GM19239 (cell line): ENCODE measurements at places on chromosomes 1 and 21.

DNA sequence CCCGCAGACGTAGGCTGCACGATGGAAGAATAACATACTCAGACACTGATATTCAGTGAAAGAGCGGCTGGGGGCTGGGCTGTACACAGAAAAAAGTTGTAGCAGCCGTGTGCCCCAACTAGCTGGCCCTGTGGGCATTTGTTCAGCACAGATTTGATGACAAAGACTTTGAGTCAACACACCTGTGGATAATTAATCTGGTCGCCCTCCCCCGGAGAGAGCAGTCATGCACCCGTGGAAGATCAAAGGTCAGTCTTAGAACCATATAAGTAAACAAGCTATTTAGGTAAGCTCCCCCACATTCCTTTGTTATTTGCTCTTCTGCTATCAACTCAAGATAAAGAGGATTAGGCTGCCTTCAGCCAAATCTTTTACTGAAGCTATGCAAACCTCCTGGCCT lies 148.4 kb upstream of the HMCN1 start:
- no peak for DNase-seq

GRCh38 chr1:38772026-38772425 lies 87.5 kb downstream of the RRAGC start:
- no peak for DNase-seq

- DNase-seq: no peak
These were observed at the start of gene SLC1A7 for GRCh38 chr1:53142226-53142853. TSS of gene SLC1A7 (minus strand) at chr1:53142638. CDS start at chr1:53142449, 189 bp downstream.

GRCh38 chr1:8704866-8705506 lies 112.5 kb downstream of the RERE start:
- no peak for DNase-seq

GRCh38 chr1:30902593-30903290 lies 5.8 kb downstream of the SDC3 start:
- DNase-seq: no peak

DNA sequence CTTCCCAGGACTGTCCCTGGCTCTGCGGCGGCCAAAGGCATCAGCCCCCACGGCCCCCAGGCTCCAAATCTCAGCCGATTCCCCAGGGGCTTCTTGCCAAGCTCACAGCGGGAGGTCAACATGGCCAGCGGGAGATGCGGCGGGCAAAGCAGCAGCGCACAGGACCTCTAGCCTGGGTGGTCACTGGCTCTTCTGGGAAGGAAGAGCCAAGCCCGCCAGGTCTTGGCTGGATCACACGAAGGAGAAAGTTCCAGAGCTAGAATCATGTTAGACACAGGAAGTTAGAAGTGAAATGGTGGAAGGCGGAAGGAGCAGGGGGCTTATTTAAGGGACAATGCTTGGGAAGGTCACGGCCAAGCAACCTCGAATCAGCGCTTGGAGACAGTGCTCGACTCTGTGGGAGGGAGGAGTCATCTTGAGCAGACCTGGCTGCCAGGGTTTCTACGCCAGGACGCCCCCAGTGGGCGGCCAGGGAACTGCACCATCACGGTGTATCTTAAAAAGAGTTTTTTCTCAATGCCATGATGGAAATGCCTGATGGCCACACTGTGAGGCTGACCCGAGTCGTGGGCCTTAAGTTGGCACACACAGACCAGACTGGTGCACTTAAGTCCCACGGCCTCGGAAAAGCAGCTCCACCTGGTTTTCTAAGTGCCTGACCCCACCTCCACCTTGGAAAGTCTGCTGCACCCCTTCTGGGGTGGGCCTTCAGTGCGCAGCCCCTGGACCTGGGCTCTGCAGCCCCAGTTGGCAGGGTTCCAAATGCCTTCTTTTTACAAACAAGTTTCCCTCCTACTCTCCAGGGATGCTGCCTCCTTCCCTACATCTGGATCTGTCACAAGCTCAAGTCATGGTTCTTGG lies 29.3 kb downstream of the SLC66A1 start:
- peak; percentile 90 for DNase-seq

- DNase-seq: no peak
These were observed 8.4 kb upstream of the SPATA1 start for GRCh38 chr1:84497631-84498275.

GRCh38 chr1:161914595-161914994 lies 109.1 kb downstream of the OLFML2B start:
- no peak for DNase-seq

DNA sequence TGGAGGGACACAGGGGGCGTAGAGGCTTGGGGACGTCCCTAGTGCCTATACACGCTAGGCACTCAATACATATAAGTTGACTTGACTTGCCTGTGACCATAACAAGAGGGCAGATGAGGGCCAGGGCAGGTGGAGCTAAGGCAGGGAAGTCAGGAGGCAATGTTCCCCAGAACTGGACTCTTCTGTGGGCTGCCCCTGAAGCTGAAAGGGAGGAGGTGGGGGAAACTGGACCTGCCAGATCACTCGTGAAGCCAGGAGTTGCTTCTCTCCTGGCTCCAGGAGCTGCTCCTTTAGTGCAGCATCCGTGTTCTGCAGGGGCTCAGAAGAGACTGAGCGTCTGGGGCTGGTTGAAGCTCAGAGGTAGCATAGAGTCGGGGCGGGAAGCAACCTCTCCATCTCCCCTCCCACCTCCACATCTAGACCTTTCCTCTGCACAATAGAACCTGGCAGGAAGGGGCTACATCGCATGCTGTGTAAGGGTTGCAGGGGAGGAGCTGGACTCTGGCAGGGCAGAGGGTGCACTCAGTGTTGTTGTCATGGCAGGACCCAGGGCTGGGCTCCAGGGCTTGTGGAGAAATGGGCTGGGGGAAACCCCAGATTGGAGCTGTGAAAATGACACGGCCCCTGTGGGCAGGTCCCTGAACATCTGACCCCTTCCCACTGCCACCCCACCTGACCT lies 2.9 kb upstream of the SEMA4A start:
- DNase-seq: no peak

DNA sequence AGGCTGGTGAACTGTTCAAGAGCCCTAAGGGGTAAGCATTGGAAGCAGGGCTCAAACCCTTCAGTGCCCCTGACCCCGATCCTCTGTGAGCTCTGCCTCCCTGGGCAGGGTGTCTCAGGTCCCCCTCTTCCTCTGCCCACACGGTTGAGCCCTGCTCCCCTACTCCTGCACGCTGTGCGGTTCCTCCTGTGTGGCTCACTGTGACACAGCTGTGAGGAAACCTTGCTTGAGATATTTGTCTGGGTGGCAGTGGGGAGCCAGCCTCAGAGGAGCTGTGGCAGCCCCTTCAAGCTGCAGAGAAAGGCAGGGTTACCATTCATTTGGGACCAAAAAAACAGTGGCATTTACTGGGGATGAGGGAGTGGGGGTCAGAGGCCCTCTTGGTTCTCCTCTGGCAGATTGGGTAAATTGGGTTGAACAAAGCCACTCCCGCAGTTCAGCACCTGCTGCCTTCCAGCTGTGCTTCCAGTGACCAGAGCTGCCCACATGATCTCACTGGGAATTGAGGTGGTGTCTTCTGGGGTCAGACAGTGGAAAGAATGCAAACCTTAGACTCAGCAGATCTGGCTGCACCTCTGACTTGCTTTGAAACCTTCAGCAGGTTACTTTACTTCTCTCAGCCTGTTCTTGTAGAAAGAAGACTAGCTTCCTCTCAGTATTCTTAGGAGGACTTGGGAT lies 60.6 kb upstream of the CD1D start:
- DNase-seq: no peak

DNA sequence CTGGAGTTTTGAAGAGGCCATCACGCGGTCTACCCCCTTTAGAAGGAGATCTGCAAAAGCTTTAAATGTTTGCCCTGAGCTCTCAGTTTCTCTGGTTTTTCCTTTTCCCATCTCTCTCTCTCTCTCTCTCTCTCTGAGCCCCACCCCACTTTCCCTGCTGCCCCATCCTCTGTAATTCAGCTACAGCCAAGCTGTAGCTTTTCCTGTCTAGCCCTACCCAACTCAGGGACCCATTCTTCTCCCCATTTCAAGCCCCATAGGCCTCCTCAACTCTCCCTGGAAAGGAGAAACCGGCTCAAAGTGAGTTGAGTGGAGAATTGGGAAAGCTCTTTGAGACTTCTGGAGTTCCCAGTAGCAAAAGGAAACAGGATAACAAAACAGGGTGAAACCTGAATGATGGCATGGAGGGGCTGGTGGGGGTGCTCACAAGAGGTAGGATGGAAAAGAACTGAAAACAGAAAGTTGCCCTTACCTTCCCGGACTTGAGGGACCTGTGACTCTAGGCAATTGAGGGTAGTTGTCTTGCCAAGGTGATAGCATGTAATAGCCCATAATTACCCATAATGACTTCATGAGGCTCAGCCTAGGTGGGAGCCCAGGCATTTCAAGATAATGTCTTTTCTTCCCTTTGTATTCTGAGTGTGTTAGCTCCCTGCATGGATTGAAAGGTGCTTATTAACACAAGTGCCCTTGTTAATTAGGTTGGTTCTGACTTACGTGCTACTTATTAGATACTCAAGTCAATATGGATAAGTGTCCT lies 84.9 kb downstream of the SLC16A1 start:
- DNase-seq: no peak

DNA sequence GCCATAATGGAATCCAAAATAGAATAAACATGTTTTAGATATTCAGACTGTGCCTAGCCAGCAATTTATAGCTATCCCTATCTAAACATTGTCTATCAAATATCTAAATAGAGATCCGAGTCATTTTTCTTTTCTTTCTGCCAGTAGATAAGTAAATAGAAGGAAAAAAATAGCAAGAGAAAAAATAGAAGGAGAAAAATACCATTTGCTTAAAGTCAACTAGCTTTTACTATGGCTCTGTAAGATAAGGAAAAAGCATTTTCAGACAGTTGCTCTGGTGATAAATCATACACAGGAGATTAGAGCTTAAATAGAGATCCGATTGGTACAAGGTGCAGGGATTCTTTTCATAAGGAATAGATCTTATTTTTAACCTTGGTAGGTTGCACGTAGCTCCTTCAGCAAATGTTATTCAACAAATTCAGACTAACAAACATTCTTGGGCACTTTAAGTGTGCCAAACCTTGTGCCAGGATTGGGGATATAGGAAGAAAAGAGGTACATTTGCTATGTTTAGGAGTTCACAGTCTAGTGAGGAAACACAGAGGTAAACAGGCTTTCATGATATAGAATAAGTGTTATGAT lies 70.1 kb upstream of the CCDC190 start:
- DNase-seq: no peak

DNA sequence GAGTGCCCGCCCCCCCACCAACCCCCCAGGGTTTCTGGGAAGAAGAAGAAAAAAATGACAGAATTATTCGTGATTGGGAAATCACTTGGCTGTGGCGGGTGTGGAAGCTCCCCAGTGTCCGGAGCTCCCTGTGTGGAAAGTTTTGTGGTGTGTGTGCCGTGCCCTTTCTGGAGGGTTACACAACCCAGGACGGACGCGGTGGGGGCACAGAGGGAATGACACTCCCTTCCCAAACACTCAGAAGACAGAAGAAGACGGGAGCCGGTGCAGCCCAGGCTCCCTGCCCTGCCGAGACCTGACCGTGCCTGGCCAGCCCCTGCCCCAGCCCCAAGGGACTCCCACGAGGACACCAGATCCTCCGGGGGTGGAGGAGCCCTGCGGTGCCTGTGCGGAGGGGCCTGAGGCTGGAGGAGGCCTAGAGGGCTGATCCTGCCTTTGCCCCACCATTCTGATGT lies 33.0 kb upstream of the ADARB1 start:
- no peak for DNase-seq

GRCh38 chr1:63787875-63788274 lies 14.1 kb downstream of the ROR1 start:
- DNase-seq: no peak

DNA sequence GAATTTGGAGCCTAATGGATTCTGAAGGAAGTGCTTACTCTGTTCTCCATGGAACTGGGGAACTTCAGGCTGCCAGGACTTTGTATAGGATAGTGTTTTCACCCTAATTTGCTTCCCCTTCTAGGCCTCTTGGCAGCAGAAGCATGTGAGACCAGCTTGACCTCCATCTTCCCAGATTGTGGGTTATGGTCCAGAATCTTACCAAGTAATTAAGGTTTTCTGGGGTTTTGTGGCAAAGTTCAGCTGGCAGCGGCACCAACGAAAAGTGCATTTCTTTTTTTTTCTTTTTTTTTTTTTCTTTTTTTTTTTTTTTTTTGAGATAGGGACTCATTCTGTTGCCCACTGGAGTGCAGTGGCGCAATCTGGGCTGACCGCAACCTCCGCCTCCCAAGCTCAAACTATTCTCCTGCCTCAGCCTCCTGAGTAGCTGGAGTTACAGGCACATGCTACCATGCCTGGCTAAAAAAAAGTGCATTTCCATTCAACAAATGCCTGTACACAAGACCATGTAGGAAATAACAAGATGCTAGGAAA lies 3.4 kb upstream of the BMP8A start:
- DNase-seq: no peak

DNA sequence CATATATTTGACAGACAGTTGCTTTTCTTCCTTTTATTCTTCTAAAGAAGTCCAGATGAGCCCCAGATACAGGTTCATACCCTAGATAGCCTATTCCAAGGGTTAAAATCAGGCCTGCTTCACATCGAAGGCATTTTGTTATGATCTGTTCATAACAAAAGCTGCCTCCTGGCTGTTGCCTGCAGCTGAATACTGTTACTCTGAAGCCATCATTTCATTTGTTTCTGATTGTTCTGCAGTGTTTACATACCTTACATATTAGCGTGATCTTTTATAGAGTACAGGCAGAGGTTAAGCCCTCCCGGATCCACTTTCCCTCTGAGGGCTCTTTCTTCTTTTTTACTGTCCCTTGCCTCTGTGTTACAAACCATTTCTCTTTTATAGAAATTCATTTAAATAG lies 219.0 kb upstream of the HOOK1 start:
- DNase-seq: no peak

GRCh38 chr1:30948278-30948677 lies 39.7 kb upstream of the SDC3 start:
- DNase-seq: no peak

GRCh38 chr1:89261926-89262515 lies 10.6 kb downstream of the GBP5 start:
- DNase-seq: no peak

DNA sequence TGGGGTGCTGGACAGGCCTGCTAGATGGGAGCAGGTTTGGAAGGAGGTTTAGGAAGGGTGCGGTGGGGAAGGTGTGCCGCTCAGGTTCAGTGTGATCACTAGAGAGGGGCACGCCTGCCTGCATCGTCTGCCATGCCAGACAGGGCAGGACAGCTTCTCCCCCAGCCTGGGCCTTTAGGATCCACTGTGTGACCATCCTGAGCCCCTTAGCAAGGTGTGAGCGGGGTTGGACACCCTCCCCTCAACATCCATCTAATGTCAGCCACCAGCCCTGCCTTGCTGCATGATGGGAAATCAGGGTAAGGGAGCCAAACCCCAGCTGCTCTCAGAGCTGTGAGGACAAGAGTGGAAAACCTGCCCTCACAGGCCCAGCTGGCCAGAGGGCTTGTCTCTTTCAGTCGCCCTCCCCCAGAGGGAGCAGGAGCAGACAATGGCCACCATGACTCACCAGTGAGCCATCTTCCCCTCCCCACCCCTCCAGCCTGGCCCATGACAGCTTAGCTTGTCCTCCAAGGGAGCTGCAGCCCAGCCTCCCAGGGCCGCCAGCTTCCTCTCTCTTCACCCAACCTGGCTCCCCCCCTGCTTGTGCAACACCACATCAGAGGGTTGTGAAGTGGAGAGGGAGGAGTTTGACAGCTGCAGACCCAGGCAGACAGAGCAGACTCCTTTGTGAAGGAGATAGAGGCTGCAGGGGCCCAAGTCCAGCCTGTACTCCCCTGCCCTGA lies 37.0 kb downstream of the NUAK2 start:
- DNase-seq: no peak
